ENCODE measurements at places on chromosomes 5 and 9.
A peak's percentile ranks its signal among the peaks of the same experiment; 100 is the strongest.

- DNase-seq, result no peak
Observed at GRCh38 chr9:99811172-99811571, 10.5 kb upstream of the NR4A3 start.

DNA sequence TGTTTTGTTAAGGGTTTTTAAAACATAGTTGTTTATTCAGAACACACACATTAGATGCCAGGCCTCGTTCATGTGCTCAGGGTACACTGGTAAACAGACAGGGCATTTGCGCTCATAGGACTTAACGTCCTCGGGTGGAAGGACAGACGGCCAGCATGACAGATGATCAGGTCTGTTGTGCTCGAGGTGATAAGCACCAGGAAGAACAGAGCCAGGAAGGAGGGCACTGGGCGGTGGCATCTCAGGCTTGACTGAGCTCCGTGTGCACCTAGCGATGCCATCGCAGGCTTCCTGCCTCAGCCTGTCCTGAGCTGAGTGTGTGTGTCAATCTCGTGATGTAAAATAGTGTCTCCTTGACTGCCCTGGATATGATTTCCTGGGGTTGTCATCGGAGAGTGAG is 96.5 kb downstream of the EHMT1 start:
- DNase-seq, result no peak

DNA sequence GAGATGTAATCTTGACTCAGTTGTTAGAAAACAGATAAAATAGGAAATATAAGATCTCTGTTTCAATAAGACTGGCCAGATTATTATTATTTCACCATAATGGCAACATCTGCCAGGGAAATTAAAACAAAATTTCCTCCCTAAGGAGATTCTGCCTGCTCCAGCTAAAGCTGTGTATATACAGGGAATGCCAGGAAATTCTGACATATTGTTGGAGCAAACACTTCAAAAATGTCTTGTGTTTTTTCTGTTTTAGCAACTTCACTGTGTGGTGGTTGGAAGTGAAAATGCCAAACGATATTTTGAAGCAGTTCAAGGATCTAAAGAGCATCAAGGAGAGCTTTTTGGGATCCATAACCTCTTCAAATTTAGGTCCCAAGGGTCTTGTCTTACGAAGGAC is 90.8 kb downstream of the ERCC6L2 start:
- no peak for DNase-seq

DNA sequence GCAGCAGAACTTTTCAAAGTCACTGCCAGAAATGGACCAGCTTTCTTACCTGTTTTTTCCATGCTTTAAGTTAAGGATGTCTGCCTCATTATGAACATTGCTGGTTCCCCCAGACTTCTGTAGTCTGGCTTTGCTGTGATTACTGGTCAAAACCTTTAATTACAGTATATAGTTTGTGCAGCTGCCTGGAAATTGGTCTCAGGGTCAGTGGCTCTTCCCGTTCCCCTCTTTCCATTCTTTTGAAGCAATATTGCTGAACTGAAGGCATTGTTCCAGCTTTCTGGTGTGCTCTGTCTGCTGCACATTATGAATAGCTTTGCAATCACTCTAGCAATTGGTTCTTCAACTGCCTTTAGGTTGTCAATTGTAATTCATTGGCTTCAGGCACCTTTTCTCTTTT is 206.5 kb downstream of the ARL15 start:
- DNase-seq, result no peak

DNA sequence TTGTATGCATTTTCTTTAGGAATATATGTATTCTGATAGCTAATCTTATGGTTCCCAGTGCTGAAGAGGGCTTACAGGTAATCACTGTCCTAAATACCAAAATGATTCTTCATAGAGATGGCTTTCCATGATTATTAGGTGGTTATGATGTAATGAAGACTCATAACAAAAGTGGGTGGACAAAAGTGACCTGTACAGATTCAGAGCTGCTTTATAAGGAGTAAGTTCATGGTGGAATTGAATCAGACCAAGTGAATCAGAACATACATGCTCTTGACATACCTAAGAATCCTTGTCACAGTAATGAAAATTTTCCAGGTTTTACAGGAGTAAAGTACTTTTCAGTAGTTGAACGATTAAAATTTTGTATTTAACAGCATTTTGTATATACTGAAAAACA is 105.6 kb downstream of the NIPBL start:
- peak; percentile 69 for DNase-seq

DNA sequence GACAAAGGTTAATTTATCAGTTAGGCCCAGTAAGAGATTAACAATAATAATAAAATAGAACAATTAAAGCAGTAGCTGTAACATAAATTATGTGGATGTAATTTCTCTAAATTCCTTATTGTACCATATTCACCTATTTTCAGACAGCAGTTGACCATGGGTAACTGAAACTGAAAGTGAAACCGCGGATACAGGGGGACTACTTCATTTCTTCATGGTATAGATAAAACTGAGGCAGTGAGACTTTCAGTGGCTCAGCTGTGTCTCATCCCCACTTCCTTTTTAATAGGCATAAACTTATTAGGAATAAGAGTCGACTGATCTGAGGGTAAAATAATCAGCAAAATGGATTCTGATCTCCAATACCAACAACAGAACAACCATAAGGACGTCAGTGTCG is 174.0 kb upstream of the WWC1 start:
- no peak for DNase-seq

DNA sequence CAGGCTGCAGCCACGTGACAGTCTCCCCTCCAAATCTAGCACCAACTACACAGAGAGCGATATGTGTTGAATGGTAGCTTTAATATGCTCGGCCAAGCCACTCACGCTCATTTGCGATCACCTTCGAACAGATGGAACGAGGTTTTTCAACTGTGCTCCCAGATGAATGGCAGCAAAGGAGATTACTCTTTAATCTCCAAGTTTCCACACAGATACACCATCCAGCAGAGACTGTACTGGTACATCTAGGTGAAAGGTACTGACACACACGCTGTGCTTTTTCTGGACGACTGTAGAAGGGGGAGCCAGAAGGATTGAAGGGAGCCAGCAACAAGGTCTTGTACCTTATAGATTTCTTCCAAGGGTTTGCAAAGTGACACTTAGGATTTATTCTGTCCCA is 263.9 kb downstream of the NR3C1 start:
- no peak for DNase-seq

- no peak for DNase-seq
Observed at GRCh38 chr5:98458726-98459125, 314.7 kb upstream of the RGMB start.

- DNase-seq, result no peak
Observed at GRCh38 chr5:81779916-81780266, 29.0 kb upstream of the SSBP2 start.

Data from epithelial cell of prostate (primary cell).